ENCODE measurements at places on chromosomes 3 and 15.

GRCh38 chr3:4413467-4413866 lies 53.6 kb downstream of the SUMF1 start:
- no peak for DNase-seq

- DNase-seq = no peak
These were observed 117.1 kb upstream of the LIPC start for GRCh38 chr15:58314593-58315216.

DNA sequence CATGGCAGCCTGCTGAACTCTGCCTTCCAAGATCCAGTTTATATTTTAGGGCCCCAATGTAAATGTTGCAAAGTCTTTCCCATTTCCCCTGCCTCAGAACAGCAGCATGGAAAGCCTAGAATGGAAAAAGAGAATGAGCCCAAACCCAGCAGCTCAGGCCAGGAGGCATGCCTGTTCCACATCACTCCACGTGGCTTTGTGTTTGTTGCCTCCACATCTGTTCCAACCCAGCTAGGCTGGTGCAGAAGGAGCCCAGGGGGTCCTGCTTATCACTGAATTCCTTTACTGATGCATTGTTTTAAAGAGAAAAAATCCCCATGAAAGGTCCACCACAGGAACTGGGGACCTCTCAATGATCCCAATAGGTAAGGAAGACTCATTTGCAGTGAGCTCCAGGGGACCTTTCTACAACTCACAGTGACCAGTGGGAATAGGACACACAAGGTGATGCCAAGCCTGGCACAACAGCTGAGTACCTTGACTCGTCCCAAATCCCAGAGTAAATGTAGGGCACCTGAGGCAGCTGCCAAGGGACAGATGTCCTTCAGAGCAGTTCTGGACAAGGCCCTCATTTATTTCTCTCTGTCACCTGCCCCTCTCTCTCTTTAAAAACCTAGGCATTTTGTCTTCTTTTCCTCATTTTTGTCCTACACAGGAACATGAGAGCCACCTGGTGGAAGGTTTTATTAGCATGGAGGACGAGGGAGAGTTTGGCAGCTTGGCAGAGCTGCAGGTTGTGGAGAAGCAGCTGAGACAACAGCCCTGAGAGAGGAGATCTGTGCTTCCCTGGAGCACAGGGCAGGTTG lies 41.7 kb upstream of the ADAMTS17 start:
- no peak for DNase-seq

GRCh38 chr3:108459225-108459624 lies 51.2 kb downstream of the MYH15 start:
- DNase-seq = no peak

DNA sequence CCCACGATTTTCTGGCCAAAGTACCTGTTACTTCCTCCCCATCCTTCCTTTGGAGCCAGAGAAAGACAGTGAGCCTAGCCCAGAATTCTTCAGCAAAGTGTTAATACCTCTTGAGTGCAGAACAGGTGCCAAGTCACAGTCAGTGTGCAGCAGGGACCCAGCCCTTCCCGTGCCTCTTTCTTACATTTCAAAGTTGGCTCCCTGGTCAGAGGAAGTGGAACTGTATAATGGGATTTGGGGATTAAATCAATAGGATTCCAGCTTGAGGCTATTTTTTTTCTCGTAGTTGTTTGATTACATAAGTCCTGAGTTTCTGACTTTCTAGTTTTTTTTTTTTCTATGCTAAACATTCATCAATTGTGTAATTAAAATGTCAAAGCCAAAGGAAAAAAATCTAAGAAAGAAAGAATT lies 52.6 kb upstream of the ABHD10 start:
- no peak for DNase-seq

DNA sequence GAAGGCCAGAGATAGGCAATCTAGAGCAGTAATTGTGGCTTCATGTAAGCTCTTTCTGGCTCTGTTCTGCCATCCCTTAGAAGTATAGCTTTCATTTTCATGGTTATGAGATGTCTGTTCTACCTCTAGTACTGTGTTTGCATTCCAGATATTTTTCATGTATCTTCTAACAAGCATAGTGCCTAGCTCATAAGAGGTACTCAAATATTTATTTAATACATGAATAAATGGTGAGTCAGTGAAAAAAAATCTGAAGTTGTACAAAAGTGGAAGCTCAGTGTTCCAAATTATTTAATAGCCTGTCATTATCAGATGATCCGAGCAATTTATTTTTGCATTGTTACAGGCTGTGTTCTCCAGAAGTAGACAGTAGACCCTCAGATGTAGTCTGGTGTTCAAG lies 64.3 kb downstream of the OXSM start:
- DNase-seq = no peak

GRCh38 chr3:175770426-175770825 lies 911.3 kb downstream of the NAALADL2 start:
- no peak for DNase-seq

DNA sequence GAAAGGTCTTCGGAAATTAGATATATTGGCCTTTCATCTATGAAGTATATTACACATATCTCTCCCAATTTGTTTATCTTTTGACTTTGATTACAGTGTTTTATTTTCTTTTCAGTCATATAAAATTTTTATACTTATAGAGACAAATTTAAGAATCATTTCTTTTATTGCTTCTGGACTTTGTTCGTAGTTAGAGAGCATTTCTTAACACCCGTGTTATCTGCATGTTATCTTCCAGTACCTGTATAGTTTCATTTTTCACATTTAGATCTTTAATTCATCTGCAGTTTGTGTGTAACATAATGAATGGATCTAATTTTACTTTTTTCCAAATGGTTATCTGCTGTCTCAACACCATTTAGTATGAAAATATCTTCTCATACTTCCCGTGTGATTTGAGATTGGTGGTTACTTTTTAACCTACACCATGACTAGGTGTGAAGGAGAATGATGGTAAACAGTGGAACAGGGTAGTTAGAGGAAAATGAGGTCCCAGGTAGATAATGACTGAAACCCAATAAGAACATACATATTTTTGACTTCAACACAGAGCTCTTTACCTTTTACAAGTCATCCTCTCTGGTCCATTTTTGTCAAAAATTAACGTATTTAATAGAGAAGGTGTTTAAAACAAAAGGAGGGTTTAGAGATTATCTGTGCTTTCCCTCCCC lies 99.3 kb downstream of the LPP start:
- DNase-seq = no peak

GRCh38 chr3:128999102-128999501 lies 2.0 kb upstream of the EFCC1 start:
- DNase-seq = no peak

GRCh38 chr3:126798521-126798920 lies 94.5 kb downstream of the CHCHD6 start:
- no peak for DNase-seq

DNA sequence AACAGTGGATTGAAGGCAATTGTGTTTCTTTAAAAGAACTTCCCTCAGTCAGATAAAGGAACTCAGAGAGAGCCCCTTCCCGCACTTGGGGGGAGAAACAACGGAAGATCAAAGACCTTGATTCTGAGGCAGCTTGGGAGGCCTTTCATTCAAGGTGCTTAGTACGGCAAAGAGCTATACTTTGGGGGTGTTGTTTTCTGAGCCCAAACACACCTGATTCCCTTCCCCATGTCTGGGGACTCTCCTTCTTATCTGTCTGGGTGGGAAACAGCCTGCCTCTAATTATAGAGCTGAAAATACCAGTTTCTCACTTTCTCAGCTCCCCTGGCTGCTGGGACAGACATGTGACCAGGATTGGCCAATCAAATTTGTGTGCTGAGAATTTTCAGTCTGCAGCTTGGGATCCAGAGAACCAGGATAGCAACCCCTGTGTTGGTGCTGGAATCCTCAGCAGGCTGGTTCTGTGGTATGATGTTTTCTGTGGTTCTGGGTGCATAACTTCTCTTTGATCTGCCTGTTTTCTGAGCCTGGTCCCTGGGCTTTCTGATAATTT lies 19.4 kb upstream of the IQCF6 start:
- no peak for DNase-seq

DNA sequence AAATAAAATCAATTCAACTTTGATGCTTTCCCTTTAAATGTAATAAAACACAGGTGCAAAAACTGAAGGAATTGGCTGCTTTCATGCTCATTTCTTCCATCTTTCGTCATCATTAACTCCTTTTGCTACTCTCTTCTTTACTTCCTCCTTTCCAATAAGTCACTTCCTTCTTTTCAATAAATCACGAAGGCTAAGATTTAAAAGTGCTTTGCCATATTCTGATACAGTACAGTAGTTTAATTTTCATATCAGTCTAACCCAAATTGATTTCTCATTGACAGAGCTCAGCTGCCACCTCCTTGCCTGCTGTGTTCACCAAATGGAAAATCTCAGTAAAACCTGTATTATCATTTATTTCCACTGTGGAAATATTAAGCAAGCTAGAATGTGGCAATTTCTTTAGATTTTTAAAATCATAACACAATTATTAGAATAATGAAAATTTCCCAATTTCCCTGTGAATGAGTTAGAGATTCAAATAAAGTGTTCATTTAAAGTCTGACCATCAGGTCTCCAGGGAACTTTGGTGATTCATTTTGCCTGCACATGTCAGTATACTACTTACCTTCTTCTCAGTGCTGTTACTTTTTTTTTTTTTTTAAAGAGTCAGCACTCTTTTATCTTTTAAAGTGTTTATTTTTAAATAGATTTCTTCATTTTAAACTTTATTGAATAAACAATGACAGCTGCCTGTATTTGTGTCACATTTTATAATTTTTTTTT lies 41.6 kb downstream of the NANOGP8 start:
- DNase-seq = no peak

- DNase-seq = no peak
These were observed 22.0 kb downstream of the COL6A6 start for GRCh38 chr3:130539005-130539404.

DNA sequence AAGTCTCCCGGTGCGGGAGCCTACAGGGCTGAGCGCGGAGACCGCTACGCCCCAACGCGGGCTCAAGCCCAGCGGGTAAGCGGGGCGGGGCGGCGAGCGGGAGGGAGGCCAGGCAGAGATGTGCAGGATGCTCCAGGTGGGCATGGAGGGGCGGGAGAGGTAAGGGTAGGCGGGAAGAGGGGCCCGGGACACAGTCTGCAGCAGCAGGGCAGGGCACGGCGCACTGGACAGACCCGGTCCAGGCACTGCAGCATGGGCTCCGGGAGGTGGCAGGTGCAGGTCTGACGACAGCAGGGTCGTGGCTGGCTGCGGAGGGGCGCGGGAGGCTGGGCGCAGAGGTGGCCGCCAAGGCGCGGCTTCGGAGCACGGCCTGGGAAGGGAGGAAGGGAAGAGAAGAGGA lies 102.8 kb downstream of the GABRB3 start:
- DNase-seq = no peak

- no peak for DNase-seq
These were observed 118.3 kb upstream of the FRMD4B start for GRCh38 chr3:69504232-69504631.

DNA sequence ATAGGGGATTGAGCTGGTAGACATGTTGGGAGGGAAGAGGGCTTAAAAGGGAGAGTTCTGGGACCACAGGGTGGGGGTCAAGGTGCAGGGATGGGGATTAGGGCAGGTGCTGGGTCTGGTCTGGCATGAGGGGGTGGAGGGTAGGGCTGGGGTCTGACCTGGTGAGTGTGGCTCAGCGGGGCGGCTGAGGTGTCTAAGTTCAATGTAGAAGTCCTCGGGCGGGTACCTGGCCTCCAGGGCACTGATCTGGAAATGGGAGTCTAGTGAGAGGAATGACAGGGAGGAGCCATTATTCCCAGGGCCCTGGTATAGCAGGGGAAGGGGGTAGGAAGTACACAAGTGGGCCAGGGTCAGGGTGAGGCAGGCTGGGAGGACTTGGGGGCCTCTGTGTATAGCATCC lies 39.6 kb downstream of the RAB11A start:
- no peak for DNase-seq
